Placental epithelial cell (primary cell): ENCODE measurements at places on chromosomes 2 and 18. TPM values are rescaled to one million over a fixed set of nuclear protein-coding genes. Genes with fewer than 3 reads are reported as not detected.

Gene SEH1L
- total RNA-seq, result 10.2 and 28.5 TPM in 2 replicates

Gene TIA1
- total RNA-seq, result 61.4 and 128 TPM in 2 replicates

Gene FAP
- total RNA-seq, result 62.0 and 62.9 TPM in 2 replicates

Gene COLEC11
- total RNA-seq, result 0.39 TPM in 1 of 2 replicates, not detected in the other

Gene INPP4A
- 13.9 and 16.1 TPM in 2 replicates for total RNA-seq

Gene QPCT
- total RNA-seq, result 47.6 and 60.9 TPM in 2 replicates

Gene CRYGD
- not detected in 2 replicates for total RNA-seq

Gene IL1RL2
- 10.6 and 13.7 TPM in 2 replicates for total RNA-seq

Gene DES
- total RNA-seq, result under 0.01 TPM in 1 of 2 replicates, not detected in the other
